ENCODE measurements at places on chromosomes 11 and 22.

- no peak for DNase-seq
Measured at GRCh38 chr11:122341477-122341876, 225.5 kb upstream of the BLID start.

DNA sequence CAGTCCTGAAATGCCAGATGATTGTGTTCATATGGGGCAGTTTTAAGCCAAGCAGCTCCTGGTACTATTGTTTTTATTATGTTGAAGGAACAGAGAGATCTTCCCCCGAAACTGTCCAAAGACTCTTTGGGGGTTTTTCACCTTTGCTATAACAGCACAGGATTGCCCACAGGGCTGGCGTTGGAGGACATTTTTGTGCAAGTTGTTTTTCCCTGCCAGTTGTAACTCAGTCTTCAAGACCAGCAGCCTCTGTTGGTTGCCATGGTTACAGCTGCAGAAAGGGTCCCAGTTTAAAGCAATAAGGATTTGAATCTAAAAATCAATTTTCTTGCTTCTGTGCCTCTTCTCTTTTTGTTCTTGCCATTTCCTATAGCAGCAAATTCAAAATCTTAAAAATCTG lies 45.4 kb upstream of the YWHAH start:
- no peak for DNase-seq

DNA sequence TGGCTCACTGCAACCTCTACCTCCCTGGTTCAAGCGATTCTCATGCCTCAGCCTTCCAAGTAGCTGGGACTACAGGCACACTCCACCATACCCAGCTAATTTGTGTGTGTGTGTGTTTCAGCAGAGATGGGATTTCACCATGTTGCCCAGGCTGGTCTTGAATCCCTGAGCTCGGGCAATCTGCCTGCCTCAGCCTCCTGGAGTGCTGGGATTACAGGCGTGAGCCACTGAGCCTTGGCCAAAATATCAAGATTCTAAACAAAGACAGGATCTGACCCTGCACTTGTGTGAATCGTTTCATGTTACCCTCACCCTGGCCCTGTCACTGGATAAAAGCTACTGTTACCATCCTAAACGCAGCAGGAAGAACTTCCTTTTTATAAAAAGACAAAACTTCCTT lies 15.6 kb upstream of the THY1 start:
- no peak for DNase-seq

GRCh38 chr11:36596880-36597279 lies 1.2 kb downstream of the RAG2 start:
- DNase-seq, result no peak

DNA sequence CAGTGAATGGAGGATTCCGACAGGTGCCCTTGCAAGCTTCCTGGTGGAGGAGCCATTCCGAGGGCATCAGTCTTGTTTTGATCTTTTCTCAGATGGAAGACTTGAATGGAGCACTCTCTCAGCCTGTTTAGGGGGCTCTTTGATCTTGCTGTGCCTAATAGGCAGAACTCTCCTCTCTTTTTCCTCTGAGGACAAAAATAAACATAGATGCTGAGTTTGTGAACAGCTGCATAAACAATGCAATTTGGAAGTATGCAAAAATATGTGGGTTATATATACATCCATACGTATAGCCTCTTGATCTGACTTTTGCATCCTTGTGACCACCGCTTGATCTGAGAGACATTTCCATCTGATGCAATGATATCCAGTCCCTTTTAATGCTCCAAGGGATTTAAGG lies 29.1 kb downstream of the BARX2 start:
- DNase-seq, result no peak

GRCh38 chr11:33716243-33716642 lies 15.6 kb upstream of the C11orf91 start:
- no peak for DNase-seq

DNA sequence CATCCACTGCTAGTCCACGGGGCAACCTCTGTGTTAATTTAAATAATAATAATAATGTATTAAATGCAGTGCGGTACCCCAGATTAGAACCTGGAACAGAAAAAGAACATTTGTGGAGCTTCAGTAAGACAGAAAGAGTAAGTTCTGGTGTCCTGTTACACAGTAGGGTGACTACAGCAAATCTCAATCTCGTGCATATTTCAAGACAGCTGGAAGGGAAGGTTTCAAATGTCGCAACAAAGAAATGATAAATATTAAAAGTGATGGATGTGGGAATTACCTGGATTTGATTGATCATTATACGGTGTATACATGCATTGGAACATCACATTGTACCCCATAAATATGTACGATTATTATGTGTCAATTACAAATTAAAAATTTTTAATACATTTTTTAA lies 1.7 kb upstream of the RAC2 start:
- no peak for DNase-seq

DNA sequence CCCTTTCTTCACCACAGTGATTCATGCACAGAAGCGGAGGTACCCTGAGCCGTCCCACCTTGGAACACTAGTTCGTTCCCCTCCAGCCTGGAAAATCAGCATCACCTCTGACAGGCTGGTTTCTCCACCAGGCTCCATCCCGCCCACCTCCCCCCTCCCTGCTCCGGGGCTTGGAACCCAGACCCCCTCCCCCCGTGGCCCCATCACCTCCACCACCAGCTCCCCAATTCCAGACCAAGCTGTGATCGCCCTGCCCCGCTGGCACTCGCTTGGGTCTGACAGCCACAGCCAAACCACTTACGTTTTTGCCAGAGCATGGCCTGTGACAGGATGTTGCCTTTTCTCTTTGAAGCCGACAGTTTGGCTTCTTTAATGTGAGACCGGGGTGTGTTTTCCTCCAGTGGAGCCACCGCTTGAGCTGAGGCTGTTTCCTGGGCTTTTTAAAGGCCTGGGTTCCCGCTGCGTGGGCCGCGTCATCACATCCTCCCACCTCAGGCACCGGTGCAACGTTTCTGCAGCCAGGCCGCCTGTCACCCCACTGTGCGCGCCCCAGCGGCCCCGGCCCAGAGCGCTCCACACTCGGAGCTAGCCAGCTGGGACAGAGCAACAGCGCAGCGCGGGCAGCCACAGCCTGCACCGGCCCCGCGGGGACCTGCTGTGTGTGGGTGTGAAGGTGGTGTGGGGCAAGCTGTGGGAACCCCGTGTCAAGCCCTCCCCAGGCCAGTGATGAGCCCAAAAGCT lies at the start of gene POU2AF1:
Gene POU2AF1, minus strand, starts transcription at position 415 of the 741 bp plus-strand sequence. Its CDS starts 98 bp downstream, at position 317.
- no peak for DNase-seq

DNA sequence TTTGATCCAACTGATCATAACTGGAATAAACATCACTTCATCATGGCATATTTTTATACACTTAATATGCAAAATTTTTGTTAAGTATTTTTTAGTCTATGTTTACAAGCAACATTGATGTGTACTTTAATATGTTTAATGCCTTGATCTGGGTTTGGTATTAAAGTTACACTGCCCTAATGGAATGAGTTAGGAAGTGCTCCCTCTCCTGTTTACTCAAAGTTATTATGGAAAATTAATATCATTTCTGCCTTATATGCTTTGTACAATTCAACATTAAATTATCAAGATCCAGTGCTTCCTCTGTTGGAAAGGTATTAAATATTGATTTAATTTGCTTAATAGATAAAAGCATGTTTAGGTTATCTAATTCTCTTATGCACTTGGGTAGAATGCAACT lies 927.3 kb upstream of the RAG2 start:
- no peak for DNase-seq

GRCh38 chr22:19691721-19692341 lies 22.5 kb upstream of the SEPTIN5 start:
- DNase-seq, result peak; percentile 24

- DNase-seq, result no peak
Measured at GRCh38 chr11:15286465-15286864, 171.7 kb downstream of the INSC start.

DNA sequence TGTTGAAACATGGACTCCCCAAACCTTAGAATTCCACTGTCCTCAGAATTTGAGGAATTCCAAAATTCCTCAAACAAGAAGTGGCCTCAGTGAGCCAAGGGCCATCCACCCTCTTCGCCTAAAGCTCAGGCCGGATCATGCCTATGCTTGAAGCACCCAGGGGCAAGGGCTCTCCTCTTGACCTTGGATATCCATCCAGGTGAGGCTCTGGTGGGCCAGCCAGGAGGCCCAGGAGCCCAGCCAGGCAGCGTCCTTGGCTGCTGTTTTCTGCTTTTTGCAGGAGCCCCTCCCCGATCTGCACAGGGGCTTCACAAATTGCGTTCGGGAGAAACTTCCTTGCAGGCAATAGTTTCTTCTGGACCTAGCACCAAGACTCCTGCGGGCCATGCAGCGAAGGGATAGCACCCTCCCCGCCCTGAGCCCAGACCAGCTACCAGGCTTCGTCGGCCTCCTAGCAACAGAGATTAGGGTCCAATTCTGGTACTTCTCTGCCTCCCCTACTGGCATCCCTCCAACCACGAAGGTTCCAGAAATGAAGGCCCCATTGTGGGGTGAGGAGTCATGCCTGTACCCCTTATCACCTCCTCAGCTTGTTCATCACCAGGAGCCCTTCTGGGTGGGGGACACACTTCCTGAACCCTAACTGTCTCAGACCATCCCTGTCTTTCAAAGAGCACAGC lies 2.0 kb downstream of the PHLDA2 start:
- no peak for DNase-seq

DNA sequence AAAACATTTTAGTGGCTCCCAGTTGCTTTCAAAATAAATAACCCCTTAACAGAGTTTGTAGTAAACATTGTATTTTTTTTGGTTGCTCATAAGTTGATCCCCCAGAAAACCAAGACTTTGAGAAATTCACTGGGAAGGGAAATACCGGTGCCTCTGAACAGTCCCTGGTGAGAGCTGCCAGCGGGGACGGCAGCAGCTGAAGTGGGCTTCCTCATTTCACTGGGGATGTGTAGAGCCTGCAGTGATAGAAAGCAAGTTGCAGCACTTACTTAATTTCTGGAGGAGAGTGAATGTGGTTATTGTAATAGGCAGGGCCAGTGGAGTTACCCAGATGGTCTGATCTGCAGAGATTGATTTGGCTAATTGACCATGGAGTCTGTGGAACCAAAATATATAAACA lies 18.6 kb upstream of the MCHR1 start:
- no peak for DNase-seq

GRCh38 chr11:15170698-15171097 lies 56.0 kb downstream of the INSC start:
- DNase-seq, result no peak

DNA sequence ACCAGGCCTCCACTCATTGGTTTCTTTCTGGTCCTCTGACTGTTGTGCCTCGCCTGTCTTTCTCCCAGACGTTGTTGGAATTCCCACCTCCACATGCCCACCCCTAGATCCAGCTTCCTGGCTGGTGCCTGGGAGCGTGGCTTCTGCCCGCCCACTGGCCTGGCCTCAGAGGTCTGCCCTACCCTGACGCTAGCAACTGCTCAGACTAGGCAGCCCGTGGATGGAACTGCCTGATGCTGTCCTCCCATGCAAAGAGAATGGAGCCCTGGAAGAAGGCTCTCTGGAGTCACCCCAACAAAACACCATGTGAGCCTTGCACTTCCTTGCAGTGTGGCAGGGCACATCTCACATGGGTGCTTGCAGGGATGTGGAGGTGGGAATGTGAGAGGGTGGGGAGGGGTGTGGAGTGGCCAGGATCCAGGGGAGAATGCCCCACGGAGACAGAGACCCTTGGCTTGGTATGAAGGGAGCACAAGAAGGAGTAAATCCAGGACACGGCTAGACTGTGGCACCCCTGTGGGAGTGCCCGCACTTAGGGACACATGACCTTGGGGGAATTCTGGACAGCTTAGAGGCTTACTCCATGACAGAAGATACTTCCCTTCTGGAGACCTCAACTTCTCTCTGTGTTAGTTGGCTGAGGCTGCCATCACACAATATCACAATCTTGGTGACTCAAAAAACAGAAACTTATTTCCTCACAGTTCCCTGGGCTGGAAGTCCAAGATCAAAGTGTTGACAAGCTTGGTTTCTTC lies 22.5 kb upstream of the ADA2 start:
- no peak for DNase-seq

- DNase-seq, result peak; percentile 92
Measured at GRCh38 chr22:27416511-27417420, 384.8 kb downstream of the MN1 start.

GRCh38 chr11:24754406-24754805 lies 257.6 kb downstream of the LUZP2 start:
- DNase-seq, result peak; percentile 5

DNA sequence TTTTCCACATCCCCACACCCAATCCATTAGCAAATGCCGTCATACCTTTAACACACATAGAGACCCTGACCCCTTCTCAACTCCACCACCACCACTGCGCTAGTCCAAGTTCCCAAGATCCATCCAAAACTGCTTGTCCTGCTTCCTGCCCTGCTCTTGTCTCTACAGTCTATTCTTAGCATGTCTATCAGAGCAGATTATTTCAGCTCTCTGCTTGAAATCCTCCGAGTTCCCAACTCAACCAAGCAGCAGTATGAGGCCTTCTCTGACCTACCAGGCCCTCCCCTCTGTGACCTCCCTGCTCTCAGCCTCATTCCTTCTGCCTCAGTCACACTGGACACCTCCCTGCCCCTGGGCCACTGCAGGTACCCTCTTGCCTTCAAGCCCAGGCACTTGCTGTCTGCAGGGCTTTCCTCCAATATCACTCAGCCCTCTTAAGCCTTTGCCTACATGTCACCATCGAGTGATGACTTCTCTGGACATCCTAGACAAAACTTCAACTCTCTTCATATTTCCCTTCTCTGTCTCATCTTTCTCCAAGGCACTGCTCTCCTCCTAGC lies 134.6 kb downstream of the SPATA19 start:
- DNase-seq, result no peak

GRCh38 chr11:18013790-18014507 lies 1.1 kb upstream of the SERGEF start:
- DNase-seq, result no peak

Measured in HS-27A (cell line).